RWPE1 (cell line): ENCODE measurements at places on chromosomes 4 and X.

GRCh38 chrX:78493180-78493579 lies 165.8 kb upstream of the CYSLTR1 start:
- DNase-seq: no peak

DNA sequence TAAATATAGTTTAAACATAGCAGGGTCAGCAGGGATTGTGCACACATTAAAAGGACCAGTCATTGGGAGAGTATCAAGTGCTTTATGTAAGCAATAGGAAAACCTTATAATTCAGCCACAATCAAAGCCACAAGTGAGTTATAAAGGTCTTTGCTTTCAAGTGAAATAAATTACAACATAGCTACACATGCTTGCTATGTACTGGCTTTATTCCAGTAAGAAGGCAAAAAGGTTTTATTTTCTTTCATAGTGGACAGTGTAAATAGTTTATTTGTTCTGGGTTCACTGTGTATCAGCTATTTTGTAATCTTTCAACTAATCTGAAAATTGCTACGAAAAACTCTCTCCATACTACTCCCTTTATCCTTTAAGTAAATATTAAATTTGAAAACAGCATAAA lies 691.4 kb downstream of the PCDH7 start:
- no peak for DNase-seq

GRCh38 chr4:1336088-1336491 lies 10.9 kb upstream of the UVSSA start:
- DNase-seq: no peak

DNA sequence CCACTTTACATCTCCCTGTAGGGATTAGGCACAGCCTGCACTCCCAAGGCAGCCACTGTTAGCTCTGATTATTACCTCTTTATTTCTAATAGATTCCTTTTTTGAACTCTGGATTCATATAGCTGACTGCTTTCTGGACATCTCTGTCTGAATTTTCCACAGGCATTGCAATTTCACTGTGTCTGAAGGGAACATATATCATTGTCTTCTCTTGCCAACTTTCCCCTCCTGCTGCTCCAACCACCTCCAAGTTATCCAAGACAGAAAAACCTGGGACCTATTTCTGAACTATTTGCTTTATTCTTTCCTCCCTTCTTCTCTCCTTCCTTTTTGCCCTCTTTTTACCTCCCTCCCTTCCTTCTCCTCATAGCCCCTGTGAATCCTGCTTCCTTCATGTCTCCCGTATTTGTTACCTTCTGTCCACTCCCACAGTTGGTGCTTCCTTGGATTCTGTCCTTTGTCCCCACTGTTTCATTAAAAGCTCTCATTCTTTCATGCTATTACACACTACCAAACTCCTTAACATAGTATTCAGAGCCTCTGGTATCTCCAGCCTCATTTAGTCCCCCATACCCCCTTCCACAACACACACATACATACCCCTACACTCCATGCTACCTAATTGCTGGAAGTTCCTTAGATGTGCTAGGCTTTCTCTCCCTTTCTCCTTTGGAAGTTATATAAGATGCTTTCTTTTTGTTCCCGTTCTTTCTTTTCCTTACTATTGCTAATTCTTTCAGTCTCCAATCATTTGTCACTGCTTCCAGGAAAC lies 34.7 kb downstream of the FGF2 start:
- DNase-seq: no peak

DNA sequence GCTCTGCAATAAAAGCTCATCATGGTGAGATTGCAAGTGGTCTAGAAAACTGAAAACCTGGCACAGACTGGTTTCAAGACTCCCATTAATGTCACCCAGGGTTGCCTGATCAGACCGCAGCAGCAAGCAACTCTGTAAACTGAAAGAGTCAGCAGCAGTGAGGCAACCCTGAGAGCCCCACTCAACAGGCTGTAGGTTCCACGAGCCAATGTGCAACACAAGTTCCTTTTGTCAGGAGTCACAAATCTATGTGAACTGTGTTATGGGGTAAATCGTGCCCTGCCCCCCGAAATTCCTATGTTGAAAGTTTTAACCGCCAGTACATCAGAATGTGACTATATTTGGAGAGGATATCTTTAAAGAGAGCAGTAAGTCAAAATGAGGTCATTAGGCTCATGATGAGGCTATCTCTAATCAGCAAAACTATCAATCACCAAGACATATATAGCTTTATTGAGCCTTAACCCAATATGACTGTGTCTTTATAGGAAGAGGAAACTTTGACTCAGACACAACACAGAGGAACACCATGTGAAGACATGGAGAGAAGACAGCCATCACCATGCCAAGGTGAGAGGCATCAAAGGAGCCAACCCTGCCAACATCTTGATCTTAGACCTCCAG lies 94.0 kb downstream of the FBXO8 start:
- DNase-seq: no peak

- DNase-seq: no peak
Observed at GRCh38 chr4:5802565-5802964, 90.3 kb downstream of the CRMP1 start.

- DNase-seq: no peak
Observed at GRCh38 chr4:38605181-38605752, 58.7 kb upstream of the KLF3 start.

- no peak for DNase-seq
Observed at GRCh38 chrX:108947205-108947604, 210.8 kb upstream of the IRS4 start.

- no peak for DNase-seq
Observed at GRCh38 chr4:138235419-138235952, 6.7 kb downstream of the SLC7A11 start.

- no peak for DNase-seq
Observed at GRCh38 chrX:48700951-48701653, 4.6 kb downstream of the SUV39H1 start.

DNA sequence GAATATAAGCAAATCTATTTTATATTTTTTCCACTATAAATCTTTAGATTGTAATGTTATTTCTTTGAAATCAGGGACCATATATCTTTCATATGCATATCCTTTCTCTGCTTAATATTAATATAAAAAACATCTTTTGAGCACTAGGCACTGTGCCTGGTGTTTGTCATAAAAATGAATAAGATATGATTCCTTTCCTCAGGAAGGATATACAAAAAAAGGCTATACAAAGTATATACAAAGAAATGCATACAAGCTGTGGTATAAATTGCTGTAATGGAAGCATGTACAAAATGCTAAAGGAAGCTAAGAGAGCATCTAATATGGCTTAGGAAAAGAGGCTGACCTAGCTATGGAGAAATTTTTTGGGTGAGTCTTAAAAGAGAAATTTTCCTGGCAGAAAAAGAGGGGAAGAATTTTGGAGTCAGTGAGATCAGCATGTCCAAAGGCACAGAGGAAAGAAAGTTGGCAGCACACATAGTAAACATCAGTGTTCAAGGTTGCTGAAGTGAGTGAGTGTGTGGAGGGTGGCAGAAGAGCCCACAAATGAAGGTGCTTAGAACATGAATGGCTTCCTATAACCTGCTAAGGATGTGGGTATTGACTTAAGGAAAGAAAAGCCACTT lies 500.0 kb downstream of the SPRY1 start:
- DNase-seq: no peak

DNA sequence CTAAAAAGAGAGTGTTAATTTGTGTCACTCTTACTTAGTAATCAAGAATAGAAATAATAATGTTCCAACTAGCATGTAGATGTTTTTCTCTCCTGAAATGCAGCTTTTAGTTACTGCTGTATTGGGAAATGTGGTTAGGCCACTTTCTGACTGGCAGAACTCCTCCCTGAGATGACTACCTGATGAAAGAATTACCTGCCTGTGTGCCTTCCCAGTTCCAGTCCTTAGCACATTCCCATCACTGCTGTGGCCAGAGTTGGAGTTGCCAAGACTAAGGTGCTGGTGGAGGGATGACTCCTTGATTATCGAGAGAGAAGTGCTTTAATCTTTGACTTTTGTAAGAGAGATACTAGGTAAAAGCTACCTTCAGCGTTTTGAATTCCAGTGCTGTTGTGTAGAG lies 9.5 kb downstream of the GAB1 start:
- DNase-seq: peak; percentile 92

DNA sequence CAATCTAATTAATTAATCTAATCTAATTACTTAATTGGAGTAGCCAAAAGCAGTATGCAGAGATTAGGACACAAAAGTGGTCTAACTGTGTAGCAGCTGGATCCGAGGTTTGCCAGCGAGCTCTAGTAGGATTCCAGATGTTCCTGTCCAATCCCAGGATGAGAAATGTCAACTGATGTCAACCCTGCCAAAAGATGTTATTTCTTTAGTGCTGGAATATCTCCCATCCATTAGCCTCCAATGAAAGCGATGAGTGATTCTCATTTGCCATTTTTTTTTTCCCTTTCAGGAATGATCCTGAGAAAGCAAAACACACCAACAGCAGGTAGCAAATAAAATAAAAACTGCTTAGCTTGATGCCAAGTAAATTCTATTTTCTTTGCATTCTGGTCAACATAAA lies 372.9 kb downstream of the STIM2 start:
- DNase-seq: no peak

GRCh38 chrX:107678957-107679740 lies 50.8 kb downstream of the PRPS1 start:
- DNase-seq: no peak

GRCh38 chr4:100823066-100823992 lies 305.5 kb upstream of the EMCN start:
- peak; percentile 50 for DNase-seq

- no peak for DNase-seq
Observed at GRCh38 chrX:69020316-69020715, 144.9 kb downstream of the PJA1 start.

DNA sequence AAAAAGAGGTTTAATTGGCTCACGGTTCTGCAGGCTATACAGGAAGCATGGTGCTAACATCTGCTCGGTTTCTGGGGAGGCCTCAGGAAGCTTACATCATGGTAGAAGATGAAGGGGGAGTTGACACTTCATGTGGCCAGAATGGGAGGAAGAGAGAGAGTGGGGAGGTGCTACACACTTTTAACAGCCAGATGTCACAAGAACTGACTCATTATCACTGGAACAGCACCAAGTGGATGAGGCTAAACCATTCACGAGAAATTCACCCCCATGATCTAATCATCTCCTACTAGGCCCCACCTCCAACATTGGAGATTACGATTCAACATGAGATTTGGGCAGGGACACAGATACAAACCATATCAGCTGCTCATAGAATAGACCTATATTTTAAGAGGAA lies 255.8 kb downstream of the OPHN1 start:
- no peak for DNase-seq

DNA sequence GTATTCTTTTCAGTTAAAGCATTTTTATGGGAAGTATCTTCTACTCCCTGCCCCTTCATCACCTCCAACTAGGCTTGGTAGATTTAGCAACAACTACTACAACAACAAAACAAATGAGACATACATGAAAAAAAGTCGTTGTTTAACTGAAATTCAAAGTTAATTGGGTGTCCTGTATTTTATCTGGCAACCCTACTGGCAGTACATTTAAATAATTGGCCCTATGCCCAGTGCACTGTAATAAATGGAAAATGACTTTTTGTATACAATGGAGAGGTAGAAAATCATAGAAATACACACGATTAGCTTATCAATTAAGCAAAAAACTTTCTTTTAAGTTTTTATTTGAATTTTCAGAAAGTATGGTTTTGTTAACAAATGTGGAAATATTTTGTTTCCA lies 21.4 kb upstream of the CLGN start:
- no peak for DNase-seq

GRCh38 chr4:42313872-42314271 lies 83.4 kb upstream of the SHISA3 start:
- DNase-seq: no peak

- DNase-seq: no peak
Observed at GRCh38 chrX:135605906-135606305, 85.4 kb downstream of the INTS6L start.

GRCh38 chrX:136646602-136647239 lies 1.2 kb upstream of the CD40LG start:
- DNase-seq: no peak
